ENCODE measurements at places on chromosomes 4 and X. TPM values are rescaled to one million over a fixed set of nuclear protein-coding genes. Genes with fewer than 3 reads are reported as not detected.

- no peak overlapping the region for H3K4me3 ChIP-seq
- no peak for DNase-seq
Measured at GRCh38 chr4:16488084-16488483, 261.8 kb upstream of the TAPT1 start.

The ADD1 gene
- 122 TPM for total RNA-seq

The NHS gene
- 0.90 TPM for total RNA-seq

GRCh38 chr4:26804925-26805324, 55.7 kb upstream of the STIM2 start:
- no peak overlapping the region for H3K4me3 ChIP-seq
- DNase-seq = no peak
- no peaks in the 10 kb centered on the region for H3K27me3 ChIP-seq
- H3K27ac ChIP-seq = no peak overlapping the region
- H3K36me3 ChIP-seq = no peaks in the 10 kb centered on the region
- H3K4me1 ChIP-seq = peaks cover 2% of the 10 kb centered on the region
